ENCODE measurements at places on chromosomes 2 and 18.

- DNase-seq, result no peak
Measured at GRCh38 chr18:31245820-31246219, 72.1 kb upstream of the DSG1 start.

- no peak for DNase-seq
Measured at GRCh38 chr2:188497726-188498125, 206.1 kb downstream of the GULP1 start.

- no peak for DNase-seq
Measured at GRCh38 chr2:222315443-222316121, 16.8 kb upstream of the PAX3 start.

- peak; percentile 77 for DNase-seq
Measured at GRCh38 chr2:173264603-173265366, 89.9 kb upstream of the CDCA7 start.

GRCh38 chr18:57561728-57562423, 24.6 kb downstream of the FECH start:
- peak; percentile 60 for DNase-seq

DNA sequence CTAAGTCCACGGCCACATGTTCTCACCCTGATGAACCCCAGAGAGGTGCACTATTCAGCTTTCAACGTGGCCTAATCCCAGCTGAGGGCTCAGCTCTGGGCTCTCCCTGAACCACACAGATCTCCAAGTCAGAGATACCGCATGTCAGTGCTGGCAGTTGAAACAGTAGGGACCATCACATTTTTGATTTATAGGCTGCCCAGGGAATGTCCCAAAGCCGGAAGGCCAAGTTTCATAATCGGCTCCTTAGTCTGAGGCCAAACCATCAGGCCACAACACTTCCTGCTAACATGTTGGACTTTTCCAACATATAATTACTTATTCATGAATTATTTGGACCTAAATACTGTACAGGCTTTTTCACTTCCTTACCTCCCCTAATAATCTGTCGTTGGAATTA, 91.9 kb upstream of the KLHL29 start:
- DNase-seq, result no peak

DNA sequence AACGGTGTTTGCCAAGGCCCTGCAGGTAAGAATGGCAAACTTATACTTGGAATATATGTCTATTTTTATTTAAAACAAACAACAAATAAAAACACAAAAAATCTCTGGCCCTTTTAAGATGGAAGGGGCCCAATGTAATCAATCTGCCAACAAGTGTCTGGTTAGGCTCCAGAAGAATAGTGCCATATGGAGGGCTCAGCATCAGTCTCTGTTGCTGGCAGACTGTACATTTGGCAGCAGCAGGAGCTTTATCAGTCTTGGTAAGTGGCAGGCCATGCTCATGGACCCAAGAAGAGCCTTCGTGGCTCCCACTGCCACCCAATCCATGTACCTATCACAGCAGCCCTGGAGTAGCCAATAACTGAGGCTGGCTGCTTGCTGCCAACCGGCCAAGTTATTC, 101.1 kb downstream of the GALNT3 start:
- DNase-seq, result no peak

- no peak for DNase-seq
Measured at GRCh38 chr2:188443207-188443606, 151.5 kb downstream of the GULP1 start.

DNA sequence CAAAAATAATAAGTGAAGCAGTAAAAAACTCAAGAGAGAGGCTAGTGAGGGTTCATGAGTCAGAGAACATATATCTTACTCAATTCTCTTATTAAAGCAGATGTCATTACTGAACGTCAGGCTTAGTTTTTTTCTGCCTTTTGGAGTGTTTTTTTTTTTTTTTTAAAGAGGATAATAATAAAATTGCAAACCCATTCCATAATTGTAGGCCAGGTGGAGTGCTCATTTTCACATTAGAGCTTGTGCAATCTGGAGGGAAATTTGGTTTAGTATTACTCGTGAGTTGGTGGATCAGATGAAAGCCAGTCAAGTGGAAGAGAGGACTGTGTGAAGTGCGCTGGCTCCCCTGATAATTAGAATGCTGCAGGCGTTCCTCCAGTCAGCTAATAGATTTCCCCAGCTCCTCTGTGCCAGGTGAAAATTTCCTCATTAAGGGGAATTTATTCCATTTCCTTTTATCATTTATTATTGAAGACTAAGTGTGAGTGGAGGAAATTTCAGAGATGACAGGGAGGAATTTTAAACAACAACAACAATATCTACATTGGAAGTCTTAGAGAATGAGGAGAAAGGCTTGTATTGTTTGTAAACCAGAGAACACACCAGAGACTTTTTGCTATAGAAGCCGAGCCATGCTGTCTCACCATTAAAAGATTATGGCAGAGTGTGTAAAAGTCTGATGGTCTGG, 74.6 kb downstream of the CPS1 start:
- DNase-seq, result peak; percentile 78

DNA sequence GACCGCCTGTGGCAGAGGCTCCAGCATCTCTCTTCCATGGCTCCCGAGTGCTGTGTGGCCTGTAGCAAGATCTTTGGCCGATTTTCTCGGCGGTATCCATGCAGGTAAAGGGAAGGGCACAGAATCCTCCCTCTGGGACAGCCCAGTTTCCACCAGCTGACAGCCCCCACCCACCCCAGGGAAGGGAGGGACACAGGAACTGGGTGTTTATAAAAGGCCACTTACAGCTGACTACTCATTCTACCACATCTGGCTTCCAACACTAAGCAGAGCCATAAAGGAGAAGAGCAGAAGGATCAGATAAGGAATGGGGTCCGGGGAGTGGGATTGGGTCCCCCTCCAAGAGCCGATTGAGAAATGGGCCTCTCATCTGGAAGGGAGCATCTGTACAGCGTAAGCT, 20.2 kb downstream of the RUFY4 start:
- no peak for DNase-seq

GRCh38 chr2:200945395-200945729, 18.1 kb downstream of the ORC2 start:
- no peak for DNase-seq

DNA sequence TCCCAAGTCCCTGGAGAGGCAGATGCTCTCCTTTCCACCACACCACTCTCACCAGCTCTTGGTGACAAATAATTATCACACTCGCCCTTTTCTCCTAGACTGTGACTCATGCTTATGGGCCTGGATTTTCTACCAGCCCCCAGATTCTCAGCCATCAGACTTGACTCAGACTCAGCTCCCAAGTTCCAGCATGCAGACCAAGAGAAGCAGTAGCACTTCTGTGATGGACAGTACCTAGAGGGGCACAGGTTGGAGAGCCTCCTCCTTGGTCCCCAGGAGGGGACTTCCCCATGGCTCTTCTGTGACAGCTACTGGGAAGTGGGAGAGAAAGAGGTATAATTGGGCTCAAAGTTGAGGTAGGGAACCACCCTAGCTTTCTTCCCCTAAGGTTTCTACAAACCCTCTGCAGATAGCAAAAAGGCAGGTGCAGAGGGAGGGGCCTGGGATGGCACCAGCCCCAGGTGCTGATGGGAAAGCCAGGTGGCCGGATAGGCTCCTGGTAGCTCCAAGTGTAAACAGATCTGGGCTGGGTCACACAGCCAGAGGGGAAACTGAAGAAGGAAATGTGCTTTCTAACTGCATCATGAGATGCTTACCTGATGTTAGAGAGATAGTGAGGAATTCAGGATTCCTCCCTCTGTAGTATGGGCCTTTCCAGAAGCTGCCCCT, 4.1 kb downstream of the TCF23 start:
- no peak for DNase-seq

DNA sequence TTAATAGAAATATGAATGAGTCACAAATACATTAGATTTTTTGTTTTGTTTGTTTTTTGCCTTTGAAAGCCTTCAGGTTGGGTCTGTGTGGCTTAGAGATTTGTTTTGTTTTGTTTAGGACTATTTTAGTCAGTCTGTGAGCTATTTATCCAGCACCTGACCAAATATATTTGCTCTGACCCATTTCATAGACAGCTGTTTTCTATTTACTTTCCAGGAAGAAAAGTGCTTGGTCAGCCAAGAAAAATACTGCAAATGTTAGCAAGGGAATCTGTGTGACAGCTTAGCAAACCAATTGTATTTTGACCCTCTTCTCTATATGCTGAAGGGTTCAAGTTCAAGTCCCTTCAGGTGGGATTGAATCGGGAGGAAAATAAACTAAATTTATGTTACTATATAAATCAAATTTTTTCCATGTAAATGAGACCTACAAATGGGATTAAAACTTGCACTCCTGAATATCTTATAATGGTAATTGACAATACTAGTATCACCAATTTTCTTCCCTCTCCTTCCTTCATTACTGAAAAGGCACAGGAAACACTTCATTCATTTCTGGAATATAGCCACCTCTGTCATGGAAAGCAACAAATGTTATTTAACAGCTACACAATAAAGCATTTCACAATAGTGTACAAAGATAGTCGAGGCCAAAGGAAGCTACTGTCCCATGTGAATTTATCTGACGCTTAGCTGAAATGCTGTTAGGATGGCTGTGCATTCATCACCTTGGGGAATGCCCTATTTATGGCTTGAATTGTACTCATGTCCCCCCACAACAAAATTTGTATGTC, 23.1 kb upstream of the KLF7 start:
- no peak for DNase-seq

- DNase-seq, result no peak
Measured at GRCh38 chr2:118495290-118495689, 352.2 kb downstream of the EN1 start.

- DNase-seq, result no peak
Measured at GRCh38 chr2:42367835-42368234, 6.8 kb upstream of the COX7A2L start.

- no peak for DNase-seq
Measured at GRCh38 chr2:18611184-18611583, 21.8 kb upstream of the NT5C1B start.

- no peak for DNase-seq
Measured at GRCh38 chr2:84878896-84879583, 1.8 kb downstream of the TRABD2A start.

- no peak for DNase-seq
Measured at GRCh38 chr2:227774011-227774624, 28.4 kb downstream of the SCYGR8 start.

DNA sequence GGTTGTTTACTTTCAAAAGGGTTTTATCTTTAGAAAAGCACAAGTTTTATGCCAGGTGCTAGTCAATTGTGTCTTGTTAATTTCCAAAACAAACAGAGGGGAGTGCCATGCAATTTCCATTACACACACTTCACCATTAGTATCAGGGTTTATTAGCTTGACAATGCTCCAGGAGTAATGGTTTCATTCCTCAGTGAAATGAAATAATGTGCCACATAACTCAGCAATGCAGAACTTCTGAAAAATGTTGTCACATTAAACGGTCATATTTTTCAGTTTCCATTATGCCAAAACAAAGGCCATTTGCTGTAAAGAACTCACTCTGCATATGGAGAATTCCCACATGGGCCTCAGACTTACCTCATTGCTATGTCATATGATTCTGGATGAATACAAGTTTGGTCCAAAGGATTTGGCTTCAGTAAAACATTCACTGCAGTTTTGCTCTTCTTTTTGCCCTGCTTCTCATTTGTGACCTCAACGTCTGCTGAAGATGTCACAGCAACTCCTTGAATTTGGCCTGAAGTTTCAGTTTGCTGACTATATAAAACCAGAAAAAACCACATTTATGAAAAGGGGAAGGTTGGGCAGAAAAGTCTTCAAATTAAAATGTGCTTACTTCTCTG, 198.2 kb downstream of the SRBD1 start:
- DNase-seq, result no peak

GRCh38 chr18:42925036-42925435, 190.4 kb downstream of the RIT2 start:
- DNase-seq, result no peak

DNA sequence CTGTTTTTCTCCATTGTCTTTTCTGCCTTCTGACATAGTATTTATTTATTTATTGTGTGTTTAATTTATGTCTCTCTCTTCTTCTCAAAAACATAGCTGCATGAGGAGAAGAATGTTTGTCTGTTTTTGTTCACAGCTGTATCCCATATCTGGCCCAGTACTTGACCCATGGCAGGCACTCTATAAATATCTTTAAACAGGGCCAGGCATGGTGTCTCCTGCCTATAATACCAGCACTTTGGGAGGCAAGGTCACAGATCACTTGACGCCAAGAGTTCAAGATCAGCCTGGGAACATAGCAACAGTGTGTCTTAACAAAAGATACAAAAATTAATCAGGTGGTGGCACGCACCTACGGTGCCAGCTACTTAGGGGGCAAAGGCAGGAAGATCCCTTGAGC, 361.3 kb upstream of the KLHL29 start:
- DNase-seq, result no peak
